ENCODE measurements at places on chromosomes 11 and 22.

DNA sequence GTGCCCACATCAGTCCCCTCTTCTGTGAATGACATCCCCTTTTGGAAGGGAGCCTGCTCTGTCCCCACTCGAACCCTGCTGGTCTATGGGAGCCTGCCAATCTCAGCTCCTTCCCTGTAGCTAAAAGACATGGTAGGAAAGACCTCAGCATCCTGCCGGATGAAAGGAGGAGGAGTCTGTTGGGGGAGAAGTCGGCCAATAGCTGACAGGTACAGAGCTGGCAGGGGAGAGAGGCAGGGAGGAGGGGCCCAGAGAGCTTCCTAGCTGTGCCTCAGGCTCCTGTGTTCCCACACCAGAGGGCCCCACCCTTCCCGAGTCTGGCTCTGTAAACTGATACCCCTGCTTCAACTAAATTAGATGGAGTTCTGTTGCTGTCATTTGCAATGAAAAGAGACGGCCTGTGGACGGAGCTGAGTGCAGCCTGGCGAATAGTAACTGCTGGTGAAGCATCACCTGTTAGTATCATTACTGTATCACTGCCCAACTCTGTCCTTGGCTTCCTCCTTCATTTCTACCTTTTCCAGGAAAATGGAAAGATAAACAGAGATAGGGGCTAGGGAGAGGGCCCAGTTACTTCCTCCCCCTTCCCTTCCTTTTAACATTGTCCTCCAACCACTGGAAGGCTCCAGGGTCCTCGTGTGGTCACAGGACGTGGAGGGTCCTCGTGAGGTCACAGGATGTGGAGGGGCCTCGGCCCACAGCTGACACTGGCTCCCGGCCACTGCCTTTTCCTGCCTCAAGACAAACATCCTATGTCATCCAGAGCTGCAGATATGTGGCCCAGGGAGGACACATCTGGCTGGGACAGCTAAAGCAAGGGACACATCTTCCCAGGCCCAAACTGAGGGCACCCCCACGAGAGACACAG, 15.1 kb downstream of the FXYD6 start:
- no peak for DNase-seq

GRCh38 chr11:27183672-27184457, 143.2 kb downstream of the BBOX1 start:
- no peak for DNase-seq

GRCh38 chr22:16965560-16965959, 42.5 kb downstream of the GAB4 start:
- DNase-seq: no peak

DNA sequence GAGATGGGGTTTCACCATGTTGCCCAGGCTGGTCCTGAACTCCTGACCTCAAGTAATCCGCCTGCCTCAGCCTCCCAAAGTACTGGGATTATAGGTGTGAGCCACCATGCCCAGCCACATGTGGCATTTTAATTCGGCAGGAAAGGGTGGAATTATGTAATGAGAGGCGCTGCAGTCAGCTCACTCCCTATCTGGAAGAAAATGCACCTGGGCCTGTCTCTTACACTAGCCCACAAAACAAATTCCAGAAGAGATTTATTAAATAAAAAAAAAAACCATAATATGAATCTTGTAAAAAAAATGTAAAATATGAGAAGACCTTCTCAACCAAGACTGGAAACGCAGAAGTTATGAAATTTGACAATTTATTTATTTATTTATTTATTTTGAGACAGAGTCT, 8.2 kb upstream of the KAT5 start:
- DNase-seq: no peak

DNA sequence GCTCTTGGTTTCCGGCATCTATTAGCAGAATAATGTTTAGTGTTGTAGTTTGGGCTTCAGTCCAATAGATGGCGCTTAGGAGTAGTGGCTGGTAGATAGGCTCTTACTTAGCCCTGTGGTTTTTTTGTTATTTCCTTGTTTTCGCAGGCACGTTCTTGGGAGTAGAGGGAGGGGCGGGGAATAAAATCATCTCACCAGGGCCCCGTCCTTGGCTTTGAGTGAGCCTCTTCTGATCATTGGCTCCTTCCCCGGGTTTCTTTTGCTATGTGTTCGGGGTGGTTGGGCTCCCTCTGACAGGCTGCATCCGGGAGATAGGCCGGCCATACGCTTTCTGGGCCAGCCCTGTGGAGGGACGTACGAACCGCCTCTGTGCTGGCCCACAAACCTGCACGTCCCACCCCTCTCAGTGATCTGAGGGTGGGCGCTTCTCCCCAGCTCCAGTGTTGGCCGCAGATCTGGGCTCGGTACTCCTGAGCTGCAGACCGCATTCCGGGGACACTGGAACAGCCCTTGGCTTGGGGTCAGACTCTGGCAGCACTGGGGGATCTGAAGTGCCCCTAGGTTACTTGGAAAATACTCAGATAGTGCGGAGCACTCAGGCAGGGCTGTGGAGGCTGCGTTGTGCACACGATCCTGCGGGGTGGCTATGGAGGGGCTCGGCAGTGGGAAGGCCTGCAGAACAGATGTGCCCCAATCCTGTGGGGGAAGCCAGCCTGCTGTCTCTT, 217.0 kb downstream of the DYNC2H1 start:
- DNase-seq: no peak

GRCh38 chr11:36026315-36026968, 82.6 kb downstream of the LDLRAD3 start:
- DNase-seq: no peak

GRCh38 chr22:38754751-38755154, 1.0 kb downstream of the SUN2 start:
- no peak for DNase-seq

GRCh38 chr11:72985645-72986044, 156.5 kb downstream of the FCHSD2 start:
- DNase-seq: no peak

DNA sequence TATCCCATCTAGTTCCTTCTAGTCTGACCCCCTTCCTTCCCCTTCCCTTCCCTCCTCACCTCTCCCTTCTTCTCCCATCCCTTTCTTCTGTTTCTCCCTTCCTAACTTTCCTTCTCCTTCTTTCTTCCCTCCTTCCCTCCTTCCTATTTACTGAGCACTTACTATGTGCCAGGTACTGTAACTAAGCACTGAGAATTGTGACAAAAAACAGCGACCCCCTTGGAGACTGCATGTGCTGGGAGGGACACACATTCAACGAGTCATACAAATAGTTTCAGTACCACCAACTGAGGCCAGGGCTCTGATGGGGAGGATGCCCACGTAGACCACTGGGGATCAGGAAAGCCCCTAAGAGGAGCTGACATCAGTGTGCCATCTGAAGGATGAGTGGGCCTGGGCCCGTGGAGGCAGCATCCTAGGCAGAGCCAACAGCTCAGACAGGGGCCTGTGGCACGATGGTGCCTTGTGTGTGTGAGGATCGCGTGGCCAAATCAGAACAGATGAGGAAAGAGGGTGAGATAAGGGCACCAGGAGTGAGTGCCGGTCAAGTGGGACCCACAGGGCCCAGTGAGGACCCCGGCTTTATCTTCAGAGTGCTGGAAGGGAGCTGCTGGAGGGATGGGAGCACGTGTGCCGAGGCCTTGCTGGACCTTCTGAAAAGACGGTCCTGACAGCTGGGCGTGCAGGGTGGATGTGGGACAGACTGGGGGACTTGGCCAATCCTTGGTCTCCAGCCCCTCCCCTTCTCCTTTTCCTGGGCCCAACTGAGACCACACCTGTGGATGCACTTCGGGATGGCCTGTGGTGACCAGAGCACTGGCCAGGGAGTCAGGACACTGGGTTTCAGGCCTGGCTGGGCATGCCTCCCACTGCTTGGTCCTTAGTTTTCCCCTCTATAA, 38.4 kb upstream of the CRYBB3 start:
- no peak for DNase-seq

DNA sequence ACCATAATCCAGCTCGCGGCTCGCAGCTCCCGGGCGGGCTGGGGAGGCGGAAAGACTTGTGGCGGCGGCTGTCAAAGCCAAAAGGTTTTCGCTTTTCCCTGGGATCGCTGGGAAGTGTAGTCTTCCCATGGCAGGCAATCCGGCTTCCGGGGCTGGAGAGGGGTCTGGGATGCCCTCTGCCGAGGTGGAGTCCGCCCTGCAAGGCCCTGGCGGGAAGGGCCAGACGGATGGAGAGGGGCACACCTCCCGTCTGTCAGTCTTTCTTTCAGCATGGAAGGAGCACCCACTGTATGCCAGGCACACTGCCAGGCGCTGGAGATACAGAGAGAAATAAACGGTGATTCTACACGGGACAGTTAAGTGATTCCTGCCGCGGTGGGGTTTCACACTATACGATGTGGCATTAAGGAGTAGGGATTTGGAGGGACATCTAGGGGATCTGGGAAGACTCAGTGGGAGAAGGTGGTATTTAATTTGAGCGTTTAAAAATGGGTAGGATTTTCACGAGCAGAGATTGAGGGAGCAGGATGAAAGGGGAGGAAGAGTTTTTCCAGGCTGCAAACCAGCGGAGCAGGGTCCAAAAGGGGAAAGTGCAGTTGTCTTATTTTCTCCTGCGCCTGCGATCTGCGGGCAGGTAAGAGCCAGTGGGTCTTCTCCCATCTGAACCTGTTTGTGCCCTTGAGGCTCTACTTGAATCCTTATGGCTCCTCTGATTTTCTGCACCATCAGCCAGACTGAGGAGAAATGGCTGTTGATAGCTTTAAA, at the start of gene BACE1:
TSS of gene BACE1 (minus strand) at position 60 of the 765 bp plus-strand sequence. CDS start 461 bp downstream, outside the sequence.
- no peak for DNase-seq

GRCh38 chr22:45784357-45785277, 113.0 kb downstream of the ATXN10 start:
- no peak for DNase-seq

GRCh38 chr11:70185348-70186055, 17.6 kb upstream of the FADD start:
- no peak for DNase-seq

GRCh38 chr11:79160791-79161403, 279.9 kb downstream of the TENM4 start:
- DNase-seq: no peak

DNA sequence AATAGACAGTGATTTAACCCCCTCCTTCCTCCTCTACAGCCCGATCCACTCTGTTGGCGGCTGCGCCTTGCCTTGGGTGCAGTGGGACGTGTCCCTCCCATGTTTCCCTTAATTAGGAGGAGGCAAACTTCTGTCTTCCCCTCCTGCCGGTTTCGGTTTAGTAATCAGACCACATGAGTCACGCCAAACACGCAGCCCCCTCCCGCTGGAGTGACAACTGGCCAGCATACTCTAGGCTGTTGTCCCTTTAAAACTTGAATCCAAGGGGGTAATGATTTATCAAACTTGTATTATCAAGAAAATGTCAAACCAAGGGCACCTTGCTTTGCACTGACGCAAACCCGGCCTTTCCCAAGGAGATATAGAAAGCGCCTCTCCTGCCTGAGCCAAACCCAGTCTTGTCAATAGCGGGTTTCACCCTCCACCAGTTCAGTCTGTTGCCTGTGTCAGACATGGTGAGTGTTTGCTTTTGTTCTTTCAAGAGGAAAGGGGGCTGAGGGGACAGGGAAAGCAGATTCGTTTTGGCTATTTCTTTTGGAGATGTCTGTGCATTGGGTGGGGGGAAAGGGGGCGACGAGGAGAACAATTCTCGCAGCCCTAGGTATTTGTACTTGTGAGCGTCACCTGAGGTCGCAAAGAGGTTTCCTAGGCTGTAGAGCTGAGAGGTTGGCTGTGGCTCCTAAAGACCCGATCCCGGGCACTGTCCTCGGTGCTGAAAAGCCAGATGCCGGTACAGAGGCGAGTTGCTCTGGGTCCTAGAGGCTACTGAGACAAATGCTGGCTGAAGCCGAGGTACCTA, at the start of gene SLC6A5:
TSS of gene SLC6A5 (plus strand) at position 388 of the 799 bp plus-strand sequence. CDS start at position 453, 65 bp downstream.
- DNase-seq: no peak

DNA sequence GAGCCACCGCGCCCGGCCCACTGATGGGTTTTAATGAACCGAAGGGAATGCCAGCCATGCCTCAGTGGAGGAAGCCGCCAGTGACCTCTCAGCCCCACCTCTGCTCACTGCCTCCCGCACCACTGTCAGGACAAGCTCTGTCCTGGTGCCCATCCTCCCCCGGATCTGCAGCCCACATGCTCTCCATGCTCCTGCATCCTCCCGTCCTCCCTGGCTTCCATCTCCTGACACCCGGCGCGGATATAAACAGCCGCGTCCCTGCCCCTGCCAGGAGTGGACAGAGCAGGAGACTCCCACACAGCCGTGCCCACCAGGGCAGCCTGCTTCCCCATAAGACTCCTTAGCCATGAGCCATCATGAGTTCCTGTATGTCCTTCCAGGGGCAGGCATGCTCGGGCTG, 26.9 kb downstream of the MACROD1 start:
- DNase-seq: no peak

- peak; percentile 57 for DNase-seq
Observed at GRCh38 chr22:21816787-21817496, 50.5 kb downstream of the MAPK1 start.

DNA sequence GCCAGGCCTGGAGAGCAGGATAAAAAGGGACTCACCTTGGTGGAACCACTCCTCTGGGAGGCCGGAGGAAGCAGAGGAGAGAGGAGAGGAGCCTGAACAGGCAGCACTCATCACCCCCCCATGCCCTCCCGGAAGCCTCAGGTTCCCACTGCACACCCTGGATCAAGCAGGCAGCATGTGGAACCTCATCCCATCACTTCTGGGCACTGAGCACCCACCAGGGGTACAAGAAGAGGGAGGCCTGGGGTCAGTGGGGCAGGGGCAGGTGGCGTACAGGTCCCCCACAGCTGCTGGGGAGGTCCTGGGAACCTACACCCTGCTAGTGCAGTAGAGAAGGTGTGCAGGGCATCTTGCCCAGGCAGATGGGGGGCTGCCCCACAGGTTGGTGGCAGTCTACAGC, 35.1 kb upstream of the TXNRD2 start:
- no peak for DNase-seq

DNA sequence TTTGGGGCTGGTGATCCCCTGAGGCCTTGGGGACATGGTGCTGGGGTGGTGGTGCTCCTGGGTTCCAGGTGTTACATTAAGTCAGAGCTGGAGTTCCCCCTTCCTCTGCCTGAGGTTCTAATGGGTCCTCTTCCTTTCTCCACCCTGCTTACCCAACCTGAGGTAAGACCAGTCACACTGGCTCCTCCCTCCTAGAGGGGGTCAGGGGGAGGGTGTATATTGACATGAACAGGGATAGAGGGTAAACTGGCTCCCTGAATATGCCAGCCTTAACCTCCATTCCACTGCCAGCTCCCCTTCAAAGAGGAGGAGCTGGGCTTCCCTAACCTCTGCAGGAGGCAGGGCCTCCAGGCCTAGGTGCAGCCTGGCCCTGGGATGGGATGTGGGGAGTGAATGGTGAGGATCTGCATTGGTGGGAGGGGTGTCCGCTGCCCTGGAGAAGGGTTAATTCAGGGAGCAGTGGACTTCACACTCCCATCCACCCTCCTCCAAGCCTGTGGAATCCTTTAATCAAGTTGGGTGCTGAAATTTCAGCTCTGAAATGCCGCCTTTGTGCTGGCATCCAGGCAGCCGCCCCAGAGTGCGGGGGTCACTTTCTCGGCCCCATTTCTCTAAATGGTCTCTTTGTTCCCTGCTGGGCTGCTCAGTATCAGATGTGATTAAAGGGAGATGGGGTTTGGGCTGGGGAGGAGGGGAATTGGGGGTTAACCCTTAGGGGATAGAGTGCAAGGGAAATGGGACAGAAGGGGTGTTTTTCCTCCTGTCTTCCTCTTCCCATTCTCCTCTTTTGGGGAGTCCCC, 15.2 kb downstream of the POLR2F start:
- DNase-seq: no peak

Data from GM06990 (cell line).